ENCODE measurements at places on chromosomes 5 and 9.

GRCh38 chr5:131720714-131721113 is 76.1 kb downstream of the FNIP1 start:
- DNase-seq, result no peak

- DNase-seq, result no peak
Measured at GRCh38 chr5:107396351-107396690, 274.4 kb downstream of the EFNA5 start.

- no peak for DNase-seq
Measured at GRCh38 chr9:120855827-120856670, 13.3 kb upstream of the PSMD5 start.

GRCh38 chr9:116904165-116904564 is 217.1 kb downstream of the TRIM32 start:
- DNase-seq, result no peak

GRCh38 chr5:121090822-121091221 is 626.7 kb downstream of the PRR16 start:
- DNase-seq, result no peak

DNA sequence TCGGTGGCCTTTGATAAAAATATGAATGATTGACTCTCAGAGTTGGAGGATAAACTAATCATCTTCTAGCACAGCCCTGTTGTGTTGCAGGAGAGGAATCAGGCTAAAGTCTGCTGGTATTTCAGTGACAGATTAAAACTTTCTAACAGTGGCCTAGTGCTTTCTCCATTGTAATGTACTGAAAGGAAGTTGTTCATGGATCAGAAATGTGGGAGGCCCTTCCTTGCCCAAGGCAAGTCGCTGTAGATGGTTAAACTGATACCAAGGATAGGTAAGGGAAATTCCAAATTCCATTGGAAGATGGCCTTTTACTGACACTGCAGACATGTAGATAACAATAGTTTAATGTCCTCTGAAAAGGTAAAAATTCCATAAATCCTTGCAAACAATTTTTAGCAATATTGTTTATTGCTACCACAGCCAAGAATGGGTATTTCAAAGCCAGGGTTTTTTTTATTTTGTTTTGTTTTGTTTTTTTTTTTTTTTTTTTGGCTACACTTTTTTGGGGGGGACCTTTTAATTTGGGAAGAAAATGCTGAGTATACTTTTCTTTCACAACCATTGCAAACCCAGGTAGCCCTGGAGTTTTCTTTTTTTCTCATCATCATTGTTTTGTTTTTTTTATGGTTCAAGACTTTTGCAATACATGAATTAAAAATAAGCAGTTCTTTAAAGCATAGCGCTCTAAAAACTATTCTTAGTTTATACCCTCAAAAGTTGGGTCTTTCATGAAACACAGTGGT is 35.5 kb downstream of the WDR36 start:
- DNase-seq, result no peak

GRCh38 chr9:135365013-135365768 is 114.4 kb upstream of the PPP1R26 start:
- no peak for DNase-seq

- no peak for DNase-seq
Measured at GRCh38 chr9:15286161-15286821, 20.7 kb downstream of the TTC39B start.

DNA sequence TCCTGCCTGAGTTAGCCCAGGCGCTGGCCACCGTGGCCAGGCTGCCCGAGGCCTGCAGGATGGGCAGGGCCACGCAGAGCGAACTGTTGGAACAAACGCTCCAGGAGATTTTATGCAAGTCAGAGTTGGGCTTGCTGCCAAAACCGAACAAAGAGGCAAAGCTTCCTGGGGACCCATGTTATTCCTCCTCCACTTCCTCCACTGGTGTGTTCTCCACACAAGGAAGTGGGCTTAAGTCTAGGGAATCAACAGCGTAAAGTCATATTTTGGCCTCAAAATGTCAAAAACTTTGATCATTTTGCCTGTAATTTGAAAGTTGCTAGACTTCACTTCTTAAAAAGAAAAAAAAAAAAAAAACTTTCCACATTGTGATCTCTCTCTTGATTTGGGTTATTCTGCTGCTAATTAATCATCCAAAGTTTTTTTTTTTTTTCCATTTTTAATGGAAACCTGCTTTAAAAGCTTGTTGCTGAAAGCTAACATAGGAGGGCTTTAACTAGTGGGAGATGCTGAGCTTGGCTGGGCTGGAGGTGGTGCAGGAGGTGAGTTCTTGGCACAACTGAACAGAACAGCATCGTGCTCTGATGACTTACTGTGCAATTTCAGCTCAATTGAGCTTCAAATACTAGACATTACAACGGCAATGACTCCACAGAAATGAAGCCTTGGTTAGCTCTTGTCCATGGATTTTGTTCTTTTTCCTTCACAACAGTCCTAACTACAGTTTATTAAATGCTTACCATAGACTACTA is 73.0 kb downstream of the PTPDC1 start:
- no peak for DNase-seq

- DNase-seq, result no peak
Measured at GRCh38 chr5:40486437-40487275, 193.1 kb upstream of the PTGER4 start.

DNA sequence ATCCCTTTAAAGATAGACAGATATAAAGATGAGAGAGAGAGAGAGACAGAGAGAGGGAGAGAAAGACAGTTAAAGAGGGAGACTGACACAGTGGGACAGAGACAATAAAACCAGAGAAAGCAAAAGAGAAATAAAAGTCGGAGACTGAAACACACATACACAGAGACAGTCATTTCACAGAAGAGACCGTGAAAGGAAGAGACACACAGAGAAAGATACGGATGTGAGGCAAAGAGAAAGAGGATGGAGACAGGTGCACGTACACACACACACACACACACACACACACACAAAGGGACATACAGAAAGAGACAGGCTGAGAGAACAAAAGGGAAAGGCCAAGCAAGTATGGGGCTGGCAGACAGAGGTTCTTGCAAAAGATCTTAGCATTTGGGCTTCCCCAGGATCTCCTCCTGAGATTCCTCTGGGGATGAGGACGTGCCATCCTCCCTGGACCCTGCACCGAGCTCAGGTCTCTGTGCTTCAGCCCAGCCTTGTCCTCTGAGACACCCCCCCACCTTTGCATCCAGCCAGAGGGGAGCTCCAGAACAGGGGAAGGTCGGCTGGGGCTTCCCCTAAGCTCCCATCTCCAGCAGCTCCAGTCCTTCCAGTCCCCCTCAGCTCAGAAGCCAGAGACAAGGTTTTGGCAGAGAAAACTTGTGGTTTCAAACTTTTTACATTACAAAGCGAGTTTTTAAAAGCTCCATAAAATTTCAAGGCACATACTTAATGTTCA is 318.4 kb upstream of the PANK3 start:
- no peak for DNase-seq

GRCh38 chr9:95574176-95574575 is 57.4 kb upstream of the PTCH1 start:
- no peak for DNase-seq

- DNase-seq, result no peak
Measured at GRCh38 chr9:132161743-132162184, at the start of gene NTNG2. TSS of gene NTNG2 (plus strand) at chr9:132162058. CDS start at chr9:132166832, 4,774 bp downstream.

Measured in naive thymus-derived CD8-positive, alpha-beta T cell (primary cell).